Mucosa of descending colon (tissue), 3 donors: ENCODE measurements at places on chromosomes 3 and 15.

DNA sequence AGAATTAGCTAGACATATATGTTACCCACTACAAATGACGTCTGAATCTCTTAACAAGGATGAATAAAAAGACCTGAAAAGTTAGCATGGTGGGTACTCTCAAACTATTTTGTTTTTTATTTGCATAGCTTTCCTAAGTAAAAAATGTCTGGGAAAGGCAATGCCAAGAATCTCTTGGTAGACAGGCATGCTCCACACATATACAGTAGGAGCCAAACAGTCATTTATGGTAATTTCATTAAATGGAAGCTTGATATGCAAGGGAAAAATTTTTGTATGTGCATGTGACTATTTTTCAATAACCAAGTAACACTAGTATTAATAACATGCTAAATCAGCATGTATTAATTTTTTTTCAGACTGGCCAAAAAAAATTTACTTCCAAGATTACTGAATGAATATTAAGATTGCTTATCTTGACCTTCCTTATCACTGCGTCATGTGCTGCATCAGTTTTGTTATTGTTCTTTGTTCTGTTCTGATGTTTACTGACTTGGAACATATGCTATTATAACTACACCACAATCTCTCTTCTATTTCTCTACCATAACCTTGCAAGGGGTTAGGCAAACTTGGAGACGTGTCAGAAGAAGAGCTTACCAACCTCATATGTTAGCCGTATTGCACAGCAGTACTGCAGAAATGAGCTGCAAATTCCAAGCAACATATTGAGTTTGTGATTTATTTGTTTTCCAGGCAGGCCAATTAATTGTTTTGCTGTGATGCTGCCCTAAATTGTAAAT, 255.3 kb downstream of the RBMS3 start:
- DNase-seq, result no peak

DNA sequence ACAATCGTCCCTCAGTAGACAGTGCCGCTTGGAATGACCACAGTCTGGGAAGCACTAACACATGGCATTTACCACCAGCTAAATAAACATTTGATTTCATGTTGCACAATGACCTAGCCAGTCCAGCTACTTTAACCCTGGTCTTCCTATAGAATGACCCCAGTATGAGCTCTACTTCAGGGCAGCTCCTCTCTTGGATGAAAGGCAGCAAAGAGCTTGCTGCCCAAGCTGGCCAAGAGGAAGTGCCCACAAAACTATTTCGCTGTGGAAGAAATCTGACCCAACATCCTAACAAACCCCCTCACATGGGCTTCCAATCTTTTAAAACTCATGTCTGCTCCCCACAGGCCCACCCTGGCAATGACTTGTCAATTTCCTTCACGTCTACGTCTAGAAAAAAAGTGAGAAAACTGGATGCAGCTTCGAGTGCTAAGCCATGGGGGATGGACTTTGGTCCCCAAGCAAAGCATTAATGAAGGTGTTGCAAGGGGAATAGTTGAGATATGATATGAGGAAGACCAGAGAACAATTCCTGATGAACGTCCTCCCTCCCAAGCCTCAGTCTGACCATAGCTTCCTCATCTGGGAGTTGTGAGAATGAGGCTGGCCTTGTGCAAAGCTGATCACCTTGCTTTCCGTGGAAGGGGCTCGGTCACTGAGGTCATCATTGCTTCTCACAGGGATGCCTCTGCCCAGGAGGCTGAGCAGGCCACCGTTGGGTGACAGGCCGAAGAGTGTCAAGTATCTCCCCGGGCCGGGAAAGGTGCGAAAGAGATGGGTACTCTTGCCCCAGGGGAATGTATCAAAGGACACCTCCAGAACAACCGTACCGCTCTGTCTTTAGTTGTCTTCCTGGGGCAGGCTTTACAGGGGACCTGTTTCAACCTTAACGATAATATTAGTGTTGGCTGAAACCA, 964 bp downstream of the SLC25A20 start:
- no peak for DNase-seq

- no peak for DNase-seq
These were observed 12.1 kb downstream of the VEPH1 start for GRCh38 chr3:157491136-157491535.

GRCh38 chr15:74343127-74343796, 24.2 kb downstream of the CYP11A1 start:
- DNase-seq, result no peak

- DNase-seq, result no peak
These were observed 62.7 kb upstream of the FAM98B start for GRCh38 chr15:38391191-38391590.

DNA sequence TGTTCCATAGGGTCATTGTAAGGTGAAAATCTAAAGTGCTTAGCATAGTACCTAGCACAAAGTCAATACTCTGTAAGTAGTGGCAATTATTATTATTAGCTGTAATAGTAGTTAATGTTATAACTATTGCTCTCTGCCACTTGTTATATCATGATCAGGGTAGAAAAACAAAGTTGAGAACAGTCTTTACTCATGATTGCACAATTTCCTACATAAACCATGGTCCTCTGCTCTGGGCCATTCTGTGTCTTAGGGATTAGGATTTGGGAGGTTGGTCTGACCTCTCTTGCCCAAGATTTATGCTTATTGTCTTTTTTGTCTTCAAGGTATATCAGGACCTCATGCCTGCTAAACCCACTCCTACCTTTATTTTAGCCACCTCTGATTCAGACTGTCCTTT, 4.3 kb upstream of the LRRC58 start:
- DNase-seq, result no peak

- no peak for DNase-seq
These were observed 236.8 kb downstream of the CACNA2D3 start for GRCh38 chr3:54358969-54359694.

- no peak for DNase-seq
These were observed 89.9 kb downstream of the CCNL1 start for GRCh38 chr3:157069846-157070677.

GRCh38 chr3:48507256-48508061, 3.5 kb upstream of the SHISA5 start:
- peak; percentile 65 for DNase-seq

DNA sequence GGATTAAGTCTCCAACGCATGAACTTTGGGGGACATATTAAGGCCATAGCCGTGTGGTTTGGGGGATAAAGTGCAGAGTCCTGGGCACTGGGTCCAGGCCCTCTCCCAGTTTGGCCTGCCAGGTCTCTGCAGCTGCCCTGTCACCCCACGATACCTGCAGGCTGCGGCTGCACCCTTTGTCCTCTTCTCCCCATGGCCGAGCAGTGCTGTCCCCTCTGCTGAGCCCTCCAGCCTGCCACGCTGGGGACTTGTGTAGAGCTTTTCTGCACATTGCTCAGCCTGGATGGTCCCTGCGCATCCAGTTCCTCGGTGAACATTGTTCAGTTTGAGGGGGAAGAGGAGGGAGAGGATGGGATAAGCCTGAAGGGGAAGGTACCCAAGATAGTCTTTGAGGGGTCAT, 167.2 kb downstream of the APBA2 start:
- no peak for DNase-seq
